ENCODE measurements at places on chromosomes 3 and 15.
A peak's percentile ranks its signal among the peaks of the same experiment; 100 is the strongest.

DNA sequence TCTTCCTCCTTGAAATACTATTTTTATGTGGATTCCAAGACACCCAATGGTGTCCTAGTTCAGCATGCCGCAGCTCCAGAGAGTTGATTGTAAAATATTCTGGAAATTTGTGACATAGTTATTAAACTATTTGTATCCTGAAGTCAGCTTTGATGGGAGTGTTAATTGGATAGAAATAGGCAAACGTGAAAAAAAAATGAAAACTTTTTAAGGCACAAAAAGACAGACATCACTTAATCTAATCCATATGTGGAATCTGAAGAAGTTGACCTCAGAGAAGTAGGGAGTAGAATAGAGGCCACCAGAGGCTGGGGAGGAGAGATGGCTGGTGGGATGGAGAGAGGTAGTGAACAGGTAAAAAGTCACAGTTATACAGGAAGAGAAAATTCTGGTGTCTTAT, 704.2 kb downstream of the ROBO1 start:
- no peak for DNase-seq

GRCh38 chr15:44736181-44736765, at the start of gene TRIM69:
TSS of gene TRIM69 (plus strand) at chr15:44736528. CDS start at chr15:44736705, 177 bp downstream.
- DNase-seq = no peak

GRCh38 chr3:47265008-47265407, 17.6 kb downstream of the KIF9 start:
- DNase-seq = no peak

GRCh38 chr3:160826991-160827390, 71.0 kb downstream of the PPM1L start:
- DNase-seq = no peak

DNA sequence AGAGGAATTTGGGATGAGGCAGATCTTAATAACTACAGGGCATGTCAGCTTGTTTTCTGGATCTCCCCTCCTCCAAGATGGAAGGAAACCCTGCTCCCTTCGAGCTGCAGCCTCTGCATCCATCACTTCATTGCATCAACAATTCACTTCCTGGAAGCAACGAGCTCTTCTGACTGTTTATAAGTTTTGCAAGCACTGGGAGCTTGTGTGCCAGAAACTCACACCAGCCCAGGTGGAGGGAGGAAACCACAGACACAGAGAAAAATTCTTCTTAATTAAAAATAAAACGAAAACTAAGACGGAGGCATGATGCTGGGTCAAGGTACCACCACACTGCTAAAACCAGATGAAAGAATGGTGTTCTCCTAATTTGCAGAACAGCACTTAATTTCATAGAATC, 10.6 kb downstream of the LRIG1 start:
- no peak for DNase-seq

DNA sequence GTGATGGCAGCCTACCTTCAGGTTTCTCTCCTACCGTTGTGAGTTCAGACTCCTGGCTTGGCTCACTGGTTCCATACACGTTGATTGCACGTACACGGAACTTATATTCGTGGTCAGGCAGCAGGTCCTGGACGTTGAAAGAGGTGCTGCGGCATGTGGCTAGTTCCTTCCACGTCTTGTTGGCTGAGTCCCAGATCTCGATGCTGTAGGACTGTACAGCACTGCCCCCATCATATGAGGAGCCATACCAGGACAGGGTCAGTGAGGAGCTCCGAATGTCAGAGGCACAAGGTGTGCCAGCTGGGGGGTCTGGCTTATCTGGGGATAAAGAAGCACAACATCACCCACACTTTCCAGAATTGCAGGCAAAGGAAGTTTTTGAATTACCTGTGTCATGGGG, 72.3 kb upstream of the HACD2 start:
- no peak for DNase-seq

GRCh38 chr3:189625071-189625470, 6.1 kb upstream of the TP63 start:
- no peak for DNase-seq

DNA sequence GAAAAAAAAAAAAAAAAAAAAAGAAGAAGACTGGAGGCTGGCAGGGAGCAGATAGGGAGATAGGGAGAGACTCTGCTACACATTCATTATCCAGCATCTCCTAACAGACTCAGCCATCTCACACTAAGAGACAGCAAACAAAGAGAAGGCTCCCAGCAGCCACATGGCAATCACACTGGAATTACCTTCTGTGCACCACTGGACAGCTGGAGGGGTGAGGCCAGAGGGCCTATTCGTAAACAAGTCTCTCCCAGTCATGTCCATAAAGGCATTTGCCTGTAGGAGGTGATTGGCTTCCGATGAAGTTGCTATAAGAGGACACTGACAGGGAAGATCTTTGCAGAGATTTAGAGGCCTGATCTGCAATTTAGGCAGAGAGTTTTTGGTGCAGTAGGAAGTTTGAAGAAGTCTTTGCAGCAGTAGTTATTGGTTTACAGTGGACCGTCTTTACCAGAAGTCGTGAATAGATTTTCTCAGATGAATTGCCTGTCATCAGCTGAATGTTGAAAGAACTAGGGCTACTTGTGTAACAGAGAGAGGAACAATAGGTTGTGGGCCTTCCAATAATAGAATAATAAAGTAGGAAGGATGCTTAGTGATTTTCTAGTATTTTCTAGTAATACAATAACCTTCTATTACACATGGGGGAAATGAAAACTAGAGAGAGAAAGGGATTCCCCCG, 89.7 kb downstream of the TP63 start:
- DNase-seq = no peak

DNA sequence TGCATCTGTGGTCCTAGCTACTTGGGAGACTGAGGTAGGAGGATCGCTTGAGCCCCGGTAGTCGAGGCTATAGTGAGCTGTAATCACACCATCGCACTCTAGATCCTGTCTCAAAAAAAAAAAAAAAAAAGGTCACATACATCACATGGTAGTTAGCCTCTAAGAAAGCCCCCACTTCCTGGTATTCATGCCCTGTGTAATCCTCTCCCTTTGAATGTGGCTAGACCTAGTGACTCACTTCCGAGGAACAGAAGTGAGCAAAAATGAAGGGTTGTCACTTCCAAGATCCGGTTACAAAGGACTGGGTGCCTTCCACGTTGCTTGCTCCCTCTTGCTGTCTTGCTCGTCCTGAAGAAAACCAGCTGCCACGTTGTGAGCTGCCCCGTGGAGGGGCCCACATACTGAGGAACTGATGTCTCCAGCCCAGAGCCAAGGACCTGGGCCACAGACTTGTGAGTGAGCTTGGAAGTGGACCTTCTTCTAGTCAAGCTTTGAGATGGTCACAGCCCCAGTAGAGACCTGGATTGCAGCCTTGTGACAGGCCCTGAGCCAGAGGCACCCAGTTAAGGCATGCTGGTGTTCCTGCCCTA, 12.6 kb upstream of the LCTL start:
- peak; percentile 24 for DNase-seq

DNA sequence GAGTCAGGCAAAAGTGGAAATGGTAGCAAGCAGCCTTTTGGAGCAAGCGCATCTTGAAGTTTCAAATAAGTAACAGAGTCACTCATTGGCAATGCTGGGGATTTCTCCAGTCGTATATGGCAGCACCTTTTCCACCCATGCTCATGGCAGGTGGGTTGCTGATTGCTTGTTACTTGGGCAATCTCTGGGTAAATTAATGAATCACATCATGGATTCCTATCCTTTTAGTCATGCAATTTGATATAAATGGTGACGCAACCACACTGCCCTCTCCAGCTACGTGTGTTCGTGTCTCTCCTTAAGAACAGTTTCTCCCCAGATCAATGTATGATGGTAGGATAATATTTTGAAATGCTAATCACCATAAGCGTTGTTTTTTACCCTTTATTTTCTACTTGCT, 339.9 kb upstream of the KCNH8 start:
- DNase-seq = peak; percentile 17

DNA sequence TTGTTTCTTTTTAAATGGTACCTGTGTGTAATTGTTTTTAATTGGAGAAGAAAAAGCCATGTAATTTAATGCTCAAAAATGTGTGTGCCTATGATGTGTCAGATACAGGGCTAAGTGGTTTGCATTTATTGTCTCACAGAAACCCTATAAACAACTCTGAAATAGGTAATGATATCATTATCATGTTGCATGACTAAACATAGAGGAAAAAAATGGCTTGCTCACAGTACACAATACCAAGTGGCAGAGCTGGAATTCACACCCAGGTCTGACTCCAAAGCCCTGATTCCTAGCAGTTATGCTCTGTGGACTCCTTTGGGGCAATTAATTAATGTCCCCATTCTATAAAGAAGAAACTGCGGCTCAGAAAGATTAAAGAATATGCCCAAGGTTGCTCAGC, 237.4 kb upstream of the TRIM42 start:
- no peak for DNase-seq

DNA sequence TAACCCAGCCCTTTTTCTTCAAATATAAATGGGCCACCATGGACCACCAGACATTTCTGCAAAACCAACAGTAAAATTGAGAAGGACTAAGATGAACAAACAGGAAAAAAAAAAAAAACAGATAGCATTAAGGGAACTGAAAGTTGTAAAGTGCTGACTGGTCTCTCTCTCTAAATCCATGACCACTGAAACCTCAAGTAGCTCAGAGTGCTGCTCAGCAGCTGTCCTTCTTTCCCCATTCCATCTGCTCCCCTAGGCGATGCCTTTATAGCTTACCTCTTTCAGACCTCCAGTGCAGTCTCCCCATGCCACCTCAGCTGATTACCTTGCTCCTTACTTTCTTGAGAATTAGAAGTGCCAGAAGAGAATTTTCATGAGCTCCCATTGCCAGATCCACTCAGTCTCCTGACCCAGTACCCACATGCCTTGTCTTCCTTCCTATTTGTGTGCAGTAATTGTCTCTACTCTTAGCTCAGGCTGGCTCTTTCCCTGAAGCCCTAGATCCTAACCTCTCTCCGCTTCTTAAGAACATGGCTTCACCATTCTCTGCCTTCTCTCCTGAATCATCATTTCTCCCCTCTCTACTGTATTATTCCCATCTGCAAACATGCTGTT, 23.9 kb upstream of the XIRP1 start:
- no peak for DNase-seq

DNA sequence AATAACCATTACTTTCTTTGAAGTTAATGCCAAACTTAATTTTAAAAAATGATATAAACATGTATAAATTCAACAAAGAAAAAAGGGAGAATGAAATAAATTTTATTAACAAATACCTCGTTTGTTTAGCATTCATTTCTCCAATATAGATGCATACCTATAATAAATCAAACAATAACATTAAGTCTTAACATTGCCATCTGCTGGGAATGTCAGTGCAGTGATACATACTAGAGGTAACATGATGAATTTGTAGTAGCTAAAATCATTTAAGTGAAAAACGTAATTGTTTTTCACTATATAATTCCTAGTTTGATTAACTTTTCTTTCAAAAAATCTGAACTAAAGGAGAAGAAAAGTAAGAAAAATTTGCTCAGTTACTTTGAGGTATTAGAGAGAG, 340.2 kb upstream of the CBLB start:
- DNase-seq = no peak
